ENCODE measurements at places on chromosomes 3 and 15. TPM values are rescaled to one million over a fixed set of nuclear protein-coding genes. Genes with fewer than 3 reads are reported as not detected.
A peak's percentile ranks its signal among the peaks of the same experiment; 100 is the strongest.

- no peak for DNase-seq
Observed at GRCh38 chr15:70532531-70533186, 230.7 kb downstream of the UACA start.

GRCh38 chr3:45929042-45929679, 14.1 kb upstream of the CXCR6 start:
- DNase-seq, result no peak

- DNase-seq, result peak; percentile 72
Observed at GRCh38 chr15:74835312-74835823, 7.6 kb downstream of the ULK3 start.

DNA sequence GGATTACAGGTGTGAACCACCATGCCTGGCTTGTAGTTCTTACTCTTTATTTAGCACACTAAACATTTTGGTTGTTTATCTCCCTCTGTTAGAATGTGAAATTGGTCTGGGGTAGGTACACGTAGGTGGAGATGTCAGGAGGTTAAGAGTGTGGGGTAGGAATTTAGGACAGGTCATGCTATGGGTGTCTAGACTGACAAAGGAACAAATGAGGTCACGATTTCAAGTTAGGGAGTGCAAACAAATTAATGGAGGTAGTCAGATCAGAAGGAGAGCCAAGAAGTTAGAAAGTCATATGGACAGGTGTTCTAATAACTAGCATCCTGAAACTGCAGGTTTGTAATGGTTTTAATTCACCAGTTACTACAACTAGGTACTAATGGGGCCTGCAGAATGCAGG, 19.8 kb downstream of the CDV3 start:
- no peak for DNase-seq

GRCh38 chr15:62656071-62656470, 386.5 kb upstream of the TPM1 start:
- no peak for DNase-seq

DNA sequence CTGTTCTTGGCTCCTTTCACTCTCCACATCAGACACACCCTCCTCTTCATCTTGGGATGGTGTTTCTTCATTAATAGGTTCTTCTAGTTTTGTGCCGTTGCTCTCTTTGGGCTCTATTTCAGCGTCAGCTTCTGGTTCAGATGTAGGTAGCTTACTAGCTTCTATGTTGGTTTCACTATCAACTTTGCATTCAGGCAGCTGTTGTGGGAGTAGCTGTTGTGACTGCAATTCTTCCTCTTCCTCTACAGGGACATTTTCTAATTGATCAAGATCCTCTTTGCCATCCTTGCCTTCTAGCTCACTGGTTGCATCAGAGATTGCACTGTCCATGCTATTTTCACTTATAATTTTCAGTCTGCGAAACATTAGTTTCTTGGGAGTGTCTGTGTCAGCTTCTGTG, 80.1 kb downstream of the SETD2 start:
- DNase-seq, result no peak

GRCh38 chr3:156036258-156037053, 83.9 kb upstream of the KCNAB1 start:
- DNase-seq, result no peak

GRCh38 chr3:39707314-39707909, 102.0 kb upstream of the MYRIP start:
- no peak for DNase-seq

- no peak for DNase-seq
Observed at GRCh38 chr3:14605067-14605466, 46.5 kb upstream of the CCDC174 start.

- DNase-seq, result no peak
Observed at GRCh38 chr3:181824961-181825360, 113.2 kb downstream of the SOX2 start.

GRCh38 chr15:68337826-68338225, 60.3 kb downstream of the FEM1B start:
- no peak for DNase-seq

GRCh38 chr15:72176159-72176558, 21.4 kb downstream of the GRAMD2A start:
- no peak for DNase-seq

- DNase-seq, result no peak
Observed at GRCh38 chr15:25900431-25900830, 37.3 kb upstream of the ATP10A start.

GRCh38 chr3:45626096-45626887, 31.7 kb downstream of the LIMD1 start:
- no peak for DNase-seq

DNA sequence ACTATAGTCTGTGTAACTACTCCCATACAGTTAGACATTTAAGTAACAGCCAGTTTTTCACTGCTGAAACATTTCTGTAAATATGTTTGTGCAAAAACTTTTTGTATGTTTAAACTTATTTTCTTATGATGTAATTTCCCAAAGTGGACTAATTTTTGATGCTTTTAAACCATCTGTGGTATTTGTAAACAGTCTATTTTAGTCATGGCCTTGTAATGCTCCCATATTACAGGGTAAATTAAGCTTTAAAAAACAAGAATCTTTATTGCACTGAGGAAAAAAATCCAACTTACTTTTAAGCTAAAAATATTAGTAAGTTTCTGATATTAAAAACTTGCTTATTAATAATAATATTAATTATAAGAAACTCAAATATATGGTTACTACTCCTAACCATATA, 13.5 kb downstream of the CCDC14 start:
- no peak for DNase-seq

GRCh38 chr3:58345457-58345856, 12.8 kb downstream of the PXK start:
- no peak for DNase-seq

DNA sequence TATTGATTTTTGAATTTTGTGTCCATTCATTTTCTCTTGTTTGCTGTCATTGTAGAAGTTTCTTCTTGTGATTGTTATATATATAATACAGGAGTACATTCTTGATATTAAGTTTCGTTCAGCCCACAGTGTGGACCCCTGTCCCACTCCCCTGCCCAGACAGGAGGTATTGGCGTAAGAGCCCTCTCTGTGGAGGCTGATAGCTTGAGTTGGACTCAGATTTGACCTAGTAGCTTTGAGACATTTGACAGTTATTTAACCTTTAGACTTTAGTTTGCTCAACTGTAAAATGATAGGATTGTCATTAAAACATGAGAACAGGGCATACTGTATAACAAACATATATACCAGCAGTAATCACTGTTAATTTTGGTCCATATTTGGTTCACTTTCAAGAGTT, 27.1 kb downstream of the GPR171 start:
- DNase-seq, result no peak

DNA sequence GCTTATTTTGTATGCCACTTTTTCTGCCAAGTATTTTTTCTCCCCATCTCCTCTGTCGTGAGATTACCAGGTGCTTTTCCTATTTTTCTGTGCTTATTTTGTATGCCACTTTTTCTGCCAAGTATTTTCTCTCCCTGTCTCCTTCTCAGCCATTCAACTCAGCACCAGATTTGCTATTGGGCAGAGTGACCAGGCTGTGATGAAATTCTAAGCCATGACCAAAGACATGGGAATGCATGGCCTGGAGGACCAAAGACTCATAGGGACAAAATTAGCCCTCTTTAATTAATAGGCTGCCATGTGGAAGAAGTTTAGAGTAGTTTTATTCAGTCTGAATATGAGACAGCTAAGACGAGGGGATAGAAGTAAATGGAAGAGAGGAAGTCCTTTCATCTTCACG, 257.4 kb downstream of the SQOR start:
- no peak for DNase-seq

- peak; percentile 38 for DNase-seq
Observed at GRCh38 chr3:55089211-55089610, 161.4 kb upstream of the LRTM1 start.

GRCh38 chr3:123737168-123737567, 147.0 kb downstream of the MYLK start:
- no peak for DNase-seq

GRCh38 chr3:158159714-158160113, 49.8 kb downstream of the RSRC1 start:
- DNase-seq, result no peak

GRCh38 chr15:39079296-39079847, 501.5 kb upstream of the THBS1 start:
- DNase-seq, result no peak

DNA sequence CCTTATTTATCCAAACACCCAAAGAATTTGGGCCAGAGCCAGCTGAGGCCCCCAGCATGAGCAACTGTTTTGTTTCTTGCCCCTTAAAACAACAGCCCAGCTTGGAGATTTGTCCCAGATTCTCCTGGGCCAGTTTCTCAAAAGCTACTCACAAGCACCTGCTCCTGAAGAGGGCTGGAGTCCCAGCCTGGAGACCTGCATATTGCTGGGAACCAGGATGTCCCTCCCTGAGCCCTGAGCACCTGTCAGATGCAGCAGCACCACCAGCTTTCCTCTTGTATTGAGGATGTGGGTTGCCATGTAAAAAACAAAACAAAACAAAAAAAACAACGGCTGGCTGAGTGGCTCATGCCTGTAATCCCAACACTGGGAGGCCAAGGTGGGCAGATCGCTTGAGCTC, 7.0 kb upstream of the RFT1 start:
- DNase-seq, result no peak

DNA sequence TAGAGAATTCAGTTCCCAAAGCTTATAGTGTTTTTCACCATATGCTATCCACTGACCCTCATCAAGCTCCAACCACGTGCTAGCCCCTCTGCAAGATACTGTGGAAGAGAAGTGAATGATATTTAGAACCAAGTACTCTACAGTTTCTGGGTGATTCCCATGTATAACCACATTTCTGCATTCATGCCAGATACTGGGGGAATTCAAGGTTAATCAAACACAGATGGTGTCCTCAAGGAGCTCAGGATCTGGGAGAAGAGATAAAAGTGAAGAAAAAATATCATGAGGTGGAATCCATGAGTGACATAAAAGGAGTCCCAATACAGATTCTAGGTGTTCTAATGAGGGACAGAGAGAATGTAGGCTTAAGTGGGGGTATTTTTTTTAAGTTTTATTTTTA, 195.8 kb downstream of the FHIT start:
- DNase-seq, result no peak

DNA sequence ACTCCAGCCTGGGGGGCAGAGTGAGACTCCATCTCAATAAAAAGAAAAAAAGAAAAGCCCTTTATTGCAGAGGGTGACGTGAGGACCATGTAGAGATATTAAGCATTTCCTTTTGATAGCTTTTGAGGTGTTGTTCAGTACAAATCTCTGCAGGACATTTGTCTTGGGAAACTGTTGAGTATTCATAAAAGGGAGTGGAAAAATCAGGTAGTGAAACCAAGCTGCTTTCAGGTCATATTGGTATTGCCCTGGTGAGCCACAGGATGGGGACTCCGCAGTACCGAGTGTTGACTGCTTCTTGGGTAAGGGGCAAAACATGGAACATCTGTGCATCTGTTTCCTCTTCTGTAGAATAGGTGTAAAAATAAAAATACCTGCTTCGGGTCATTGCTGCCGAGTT, 9.9 kb downstream of the ITPR1 start:
- DNase-seq, result no peak

Gene SLITRK3
- not detected for total RNA-seq

Gene CACNA1D
- not detected for total RNA-seq

Gene KAT2B
- 2.5 TPM for total RNA-seq

Gene KLHL40
- total RNA-seq, result not detected

Gene TP63
- 0.65 TPM for total RNA-seq

Gene EPHA3
- total RNA-seq, result not detected

Gene RAB6B
- 0.52 TPM for total RNA-seq

Gene CPNE4
- 0.22 TPM for total RNA-seq

Gene MUC4
- 84.4 TPM for total RNA-seq

Gene PLSCR2
- total RNA-seq, result not detected

Gene GRAMD1C
- total RNA-seq, result 14.7 TPM
